CD4-positive, alpha-beta T cell (primary cell): ENCODE measurements at places on chromosomes 6 and 20. TPM values are rescaled to one million over a fixed set of nuclear protein-coding genes. Genes with fewer than 3 reads are reported as not detected.

- H3K36me3 ChIP-seq = no peaks in the 10 kb centered on the region
- H3K4me3 ChIP-seq = no peak overlapping the region
- H3K27ac ChIP-seq = no peak overlapping the region
- DNase-seq = no peak
- no peaks in the 10 kb centered on the region for H3K27me3 ChIP-seq
- no peaks in the 10 kb centered on the region for H3K4me1 ChIP-seq
These were observed 753.3 kb upstream of the MARCKS start for GRCh38 chr6:113103634-113104361.

- H3K4me3 ChIP-seq = no peak overlapping the region
- H3K27me3 ChIP-seq = no peaks in the 10 kb centered on the region
- H3K4me1 ChIP-seq = peaks cover 45% of the 10 kb centered on the region
- no peaks in the 10 kb centered on the region for H3K36me3 ChIP-seq
These were observed 11.2 kb upstream of the TAGAP start for GRCh38 chr6:159056003-159056402.

DNA sequence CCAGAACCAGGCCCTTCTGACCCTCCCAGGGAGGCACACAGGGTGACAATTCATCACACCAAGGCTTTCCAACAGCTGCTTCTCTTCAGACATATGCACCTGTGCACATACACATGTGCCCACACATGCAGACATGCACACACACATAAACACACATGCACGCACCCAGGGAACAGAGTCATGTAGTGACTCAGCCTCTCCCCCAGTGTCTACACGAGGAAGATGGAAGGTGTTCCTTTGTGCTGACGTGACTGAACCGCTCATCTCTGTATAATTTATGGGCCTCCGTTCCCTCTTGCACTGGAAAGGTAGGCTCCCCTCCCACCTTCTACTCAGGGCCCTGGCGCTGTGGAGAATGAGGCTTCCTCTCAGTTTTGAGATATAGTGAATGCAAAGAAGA is 23.8 kb upstream of the PLEKHG1 start:
- no peak overlapping the region for H3K4me3 ChIP-seq
- H3K4me1 ChIP-seq = no peaks in the 10 kb centered on the region
- no peaks in the 10 kb centered on the region for H3K36me3 ChIP-seq
- peaks cover 16% of the 10 kb centered on the region for H3K27me3 ChIP-seq

- H3K4me1 ChIP-seq = peaks cover 7% of the 10 kb centered on the region
- DNase-seq = peak; percentile 53
- no peaks in the 10 kb centered on the region for H3K36me3 ChIP-seq
- H3K27ac ChIP-seq = no peak overlapping the region
- H3K4me3 ChIP-seq = peak overlapping the region; percentile 69
These were observed 53.5 kb upstream of the BTN3A2 start for GRCh38 chr6:26311385-26312095.

DNA sequence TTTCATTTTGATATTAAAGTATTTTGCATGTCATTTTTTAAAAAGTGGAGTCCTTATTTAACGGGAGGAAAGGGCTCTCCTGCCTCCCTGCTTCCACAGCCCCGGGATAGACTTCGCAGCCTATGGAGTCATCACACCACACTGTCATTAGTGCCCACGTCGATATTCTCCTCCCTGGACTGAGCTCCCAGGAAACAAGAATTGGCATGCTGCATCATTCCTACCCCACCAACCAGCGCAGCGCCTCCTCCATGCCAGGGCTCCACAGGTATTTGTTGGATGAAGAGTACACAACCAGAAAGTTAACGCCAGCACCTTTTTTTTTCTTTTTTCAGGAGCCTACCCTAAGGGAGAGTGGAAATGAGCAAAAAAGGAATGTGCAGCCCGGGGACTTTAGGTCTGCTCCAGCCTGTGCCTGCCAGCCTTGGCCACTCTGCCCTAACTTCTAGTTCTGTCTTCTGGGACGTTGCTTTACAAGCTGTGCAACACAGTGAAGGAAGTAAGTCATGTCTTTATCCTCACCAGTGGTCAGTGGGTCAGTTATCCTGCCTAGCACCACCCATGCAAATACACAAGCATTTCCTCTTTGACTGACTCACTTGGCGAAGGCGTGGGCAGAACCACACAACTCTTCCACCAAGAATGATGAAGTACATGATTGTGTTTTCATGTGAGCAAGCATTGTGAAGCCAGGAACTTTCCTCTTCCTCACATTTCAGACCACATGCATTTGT is 180.7 kb upstream of the UST start:
- peaks cover 10% of the 10 kb centered on the region for H3K4me1 ChIP-seq
- no peak overlapping the region for H3K4me3 ChIP-seq
- no peaks in the 10 kb centered on the region for H3K36me3 ChIP-seq
- no peak for DNase-seq

GRCh38 chr6:141123049-141123448 is 1009.7 kb upstream of the GJE1 start:
- no peak overlapping the region for H3K4me3 ChIP-seq
- H3K36me3 ChIP-seq = no peaks in the 10 kb centered on the region
- no peak for DNase-seq
- H3K4me1 ChIP-seq = no peaks in the 10 kb centered on the region
- H3K27me3 ChIP-seq = no peaks in the 10 kb centered on the region

DNA sequence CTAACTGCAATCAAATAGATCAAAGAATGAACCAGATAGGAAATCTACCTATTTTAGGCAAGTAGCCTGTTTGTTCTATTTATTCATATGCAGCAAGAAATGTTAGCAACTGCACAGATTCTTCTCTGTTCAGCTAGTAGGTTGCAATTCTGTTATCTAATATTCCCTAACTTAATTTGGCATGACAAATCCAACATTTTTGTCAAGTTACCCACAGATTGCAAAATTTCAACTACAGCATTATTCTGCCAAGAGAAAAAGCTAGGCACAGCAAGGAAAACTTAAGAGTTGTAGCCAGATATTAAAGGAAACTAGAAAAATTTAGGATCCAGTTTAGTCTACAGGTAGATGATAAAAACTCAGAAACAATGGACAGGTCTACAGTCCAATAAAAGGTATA is 104.4 kb upstream of the SYNCRIP start:
- no peaks in the 10 kb centered on the region for H3K36me3 ChIP-seq
- no peak overlapping the region for H3K27ac ChIP-seq
- H3K4me3 ChIP-seq = no peak overlapping the region
- DNase-seq = no peak

DNA sequence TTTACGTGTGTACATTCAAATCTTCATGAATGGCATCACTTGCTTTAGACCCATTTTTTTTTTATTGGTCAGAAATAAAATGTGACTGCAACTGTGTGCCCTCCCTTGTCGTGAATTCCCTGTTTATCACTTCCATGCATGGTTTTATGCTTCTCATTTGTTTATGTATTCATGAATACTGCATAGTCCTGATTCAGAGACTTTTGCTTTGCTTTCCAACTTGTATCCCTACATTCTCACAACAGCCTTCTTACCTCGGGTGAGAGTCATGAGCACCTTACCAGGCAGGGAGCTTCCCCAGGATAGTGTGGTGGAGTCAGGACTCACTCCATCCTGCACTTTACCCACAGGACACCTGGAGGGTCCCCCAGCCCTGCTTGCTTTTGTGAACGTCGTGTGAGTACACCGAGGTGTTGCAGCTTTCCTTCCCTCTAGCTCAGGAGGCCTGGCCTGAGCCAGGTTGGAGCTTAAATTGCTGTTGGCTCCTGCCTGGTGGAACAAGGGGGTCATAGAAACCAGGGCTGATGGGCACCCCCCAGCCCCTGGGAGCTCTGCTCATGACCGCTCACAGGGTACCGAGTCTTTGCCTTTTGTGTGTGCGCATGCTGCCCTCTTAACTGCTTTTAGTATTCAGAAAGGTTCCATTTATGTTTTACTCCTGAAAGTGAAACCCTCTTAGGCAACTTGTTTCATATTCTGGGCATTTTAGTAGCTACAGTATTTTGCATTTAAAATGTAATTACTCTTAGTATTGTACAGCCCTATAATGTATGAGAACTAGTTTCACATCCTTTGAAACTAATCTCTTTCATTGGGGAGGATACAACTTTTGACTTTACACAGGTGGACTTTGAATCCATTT is 66.0 kb downstream of the CDS2 start:
- H3K4me3 ChIP-seq = no peak overlapping the region
- H3K27ac ChIP-seq = no peak overlapping the region
- H3K36me3 ChIP-seq = peaks cover 58% of the 10 kb centered on the region

GRCh38 chr6:36924131-36924530 is 30.4 kb upstream of the PI16 start:
- peaks cover 57% of the 10 kb centered on the region for H3K36me3 ChIP-seq
- DNase-seq = no peak
- H3K27me3 ChIP-seq = no peaks in the 10 kb centered on the region
- H3K4me3 ChIP-seq = no peak overlapping the region
- peaks cover 7% of the 10 kb centered on the region for H3K4me1 ChIP-seq
- no peak overlapping the region for H3K27ac ChIP-seq

Gene UST
- 1.9 TPM for total RNA-seq

Gene PET117
- total RNA-seq = 13.6 TPM

Gene SOX18
- total RNA-seq = not detected

Gene AIF1
- total RNA-seq = 31.8 TPM

Gene NMBR
- total RNA-seq = not detected
